Posterior cingulate gyrus (tissue), 11 donors: ENCODE measurements at places on chromosomes 1 and 21.

DNA sequence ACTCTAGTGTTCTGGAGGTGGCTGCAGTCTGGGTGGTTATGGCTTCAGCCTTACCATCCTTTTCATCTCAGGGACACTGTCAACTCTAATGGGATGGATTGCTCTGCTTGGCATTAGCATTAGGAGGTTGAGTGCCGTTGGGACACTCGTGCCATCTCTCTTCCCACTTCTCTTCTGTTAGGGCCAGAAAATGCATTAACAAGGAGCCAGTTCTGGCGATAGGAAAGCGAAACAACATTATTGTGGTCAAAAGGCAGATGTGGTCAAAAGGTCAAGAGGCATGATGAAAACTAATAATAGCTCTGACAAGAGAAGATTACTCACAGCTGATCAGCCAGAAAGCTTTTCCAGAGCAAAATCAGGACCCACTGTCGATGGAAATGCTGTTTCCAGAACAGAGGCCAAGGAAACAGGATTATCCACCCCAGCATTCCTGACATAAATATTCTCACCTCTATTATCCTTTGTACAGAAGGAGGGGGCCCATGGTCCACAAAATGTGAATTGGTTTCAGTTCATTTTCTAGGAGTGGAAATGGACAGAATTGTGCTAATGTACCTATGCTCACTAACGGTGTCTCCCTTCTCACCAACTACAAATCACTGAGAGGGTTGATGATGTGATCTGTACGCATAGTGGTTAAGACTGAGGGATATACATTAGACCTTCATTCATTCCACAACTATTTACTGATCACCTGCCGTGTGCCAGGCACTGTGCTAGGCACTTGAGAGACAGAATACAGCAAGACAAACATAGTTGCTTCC lies 72.0 kb downstream of the ST6GALNAC5 start:
- DNase-seq, result no peak

- no peak for DNase-seq
Observed at GRCh38 chr1:119338757-119339156, 29.8 kb upstream of the HAO2 start.

DNA sequence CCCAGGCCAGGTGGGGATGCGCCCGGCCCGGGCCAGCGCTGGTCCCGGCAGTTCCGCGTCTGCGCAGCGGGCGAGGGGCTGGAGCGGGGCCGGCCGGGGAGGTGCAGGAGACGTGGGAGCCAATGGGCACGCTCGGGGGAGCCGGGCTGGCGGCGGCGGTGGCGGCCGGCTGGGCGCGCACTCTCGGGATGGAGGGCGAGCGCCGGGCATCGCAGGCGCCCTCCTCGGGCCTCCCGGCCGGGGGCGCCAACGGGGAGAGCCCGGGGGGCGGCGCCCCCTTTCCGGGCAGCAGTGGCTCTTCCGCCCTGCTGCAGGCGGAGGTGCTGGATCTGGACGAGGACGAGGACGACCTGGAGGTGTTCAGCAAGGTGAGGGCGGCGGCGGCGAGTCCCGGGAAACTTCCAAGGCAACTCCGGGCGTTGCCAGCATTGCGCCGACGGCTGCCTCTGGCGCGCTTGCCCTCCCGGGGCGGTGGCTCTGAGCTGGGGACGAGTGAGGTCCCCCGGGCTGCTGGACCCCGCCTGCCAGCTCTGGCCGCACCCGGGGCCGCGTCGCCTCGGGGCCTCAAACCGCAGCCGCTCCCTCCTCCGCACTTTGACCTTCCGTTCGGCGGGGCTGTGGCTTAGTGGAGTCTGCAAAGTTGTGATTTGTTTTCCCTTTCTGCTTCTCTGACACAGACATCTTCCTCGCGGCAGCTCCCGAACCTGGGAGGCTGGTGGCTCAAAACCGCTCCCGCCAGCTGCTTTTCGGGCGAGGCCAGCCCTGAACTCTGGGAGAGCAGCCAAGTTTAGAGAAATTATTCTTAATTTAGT lies at the start of gene SNX7:
Gene SNX7 (plus strand): TSS at position 178 of the 812 bp plus-strand sequence. CDS start 11 bp downstream, at position 189.
- peak; percentile 76 for DNase-seq

- DNase-seq, result no peak
Observed at GRCh38 chr21:42413500-42413899, 9.8 kb downstream of the UBASH3A start.

DNA sequence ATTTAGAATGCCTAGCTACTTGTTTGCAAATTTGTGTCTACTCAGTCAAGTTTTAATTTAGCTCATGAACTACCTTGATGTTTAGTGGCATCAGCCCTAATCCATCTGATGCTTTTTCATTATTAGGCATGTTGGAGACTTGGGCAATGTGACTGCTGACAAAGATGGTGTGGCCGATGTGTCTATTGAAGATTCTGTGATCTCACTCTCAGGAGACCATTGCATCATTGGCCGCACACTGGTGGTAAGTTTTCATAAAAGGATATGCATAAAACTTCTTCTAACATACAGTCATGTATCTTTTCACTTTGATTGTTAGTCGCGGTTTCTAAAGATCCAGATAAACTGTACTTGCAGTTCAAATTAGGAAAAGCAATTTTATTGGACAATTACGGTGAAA lies 7.6 kb downstream of the SOD1 start:
- DNase-seq, result no peak

GRCh38 chr1:102851616-102852015 lies 256.7 kb downstream of the COL11A1 start:
- DNase-seq, result no peak

DNA sequence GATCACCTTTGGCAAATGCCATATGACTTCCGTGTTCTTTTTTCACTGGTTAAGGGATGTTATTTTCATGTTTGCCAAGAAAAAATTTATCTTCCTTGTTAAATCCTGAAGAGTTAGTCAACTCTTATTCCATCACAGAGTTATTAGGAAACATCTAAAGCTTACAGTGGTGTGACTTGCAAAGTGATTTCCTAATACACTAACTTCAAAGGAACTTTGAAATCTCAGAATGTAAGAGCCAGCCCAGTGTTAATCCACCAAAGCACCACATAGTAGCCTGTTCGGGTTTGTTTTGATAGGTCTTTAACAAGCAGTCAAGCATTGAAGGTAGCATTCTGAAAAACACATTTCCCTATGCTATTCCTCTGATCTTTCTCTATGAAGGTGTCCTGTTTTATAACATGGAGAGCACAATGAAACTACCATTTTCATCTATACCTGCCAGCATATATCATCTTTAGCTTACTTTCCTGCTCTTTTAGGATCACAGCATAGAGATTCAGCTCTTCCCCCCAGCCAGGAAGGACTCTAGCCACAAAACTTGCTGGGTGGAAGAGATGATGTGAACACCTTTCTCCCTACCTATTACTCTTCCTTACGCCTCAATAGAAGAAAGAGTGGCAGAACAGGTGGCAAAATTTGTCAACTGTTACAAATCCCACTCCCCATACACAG lies 82.4 kb upstream of the MAGI3 start:
- DNase-seq, result no peak

DNA sequence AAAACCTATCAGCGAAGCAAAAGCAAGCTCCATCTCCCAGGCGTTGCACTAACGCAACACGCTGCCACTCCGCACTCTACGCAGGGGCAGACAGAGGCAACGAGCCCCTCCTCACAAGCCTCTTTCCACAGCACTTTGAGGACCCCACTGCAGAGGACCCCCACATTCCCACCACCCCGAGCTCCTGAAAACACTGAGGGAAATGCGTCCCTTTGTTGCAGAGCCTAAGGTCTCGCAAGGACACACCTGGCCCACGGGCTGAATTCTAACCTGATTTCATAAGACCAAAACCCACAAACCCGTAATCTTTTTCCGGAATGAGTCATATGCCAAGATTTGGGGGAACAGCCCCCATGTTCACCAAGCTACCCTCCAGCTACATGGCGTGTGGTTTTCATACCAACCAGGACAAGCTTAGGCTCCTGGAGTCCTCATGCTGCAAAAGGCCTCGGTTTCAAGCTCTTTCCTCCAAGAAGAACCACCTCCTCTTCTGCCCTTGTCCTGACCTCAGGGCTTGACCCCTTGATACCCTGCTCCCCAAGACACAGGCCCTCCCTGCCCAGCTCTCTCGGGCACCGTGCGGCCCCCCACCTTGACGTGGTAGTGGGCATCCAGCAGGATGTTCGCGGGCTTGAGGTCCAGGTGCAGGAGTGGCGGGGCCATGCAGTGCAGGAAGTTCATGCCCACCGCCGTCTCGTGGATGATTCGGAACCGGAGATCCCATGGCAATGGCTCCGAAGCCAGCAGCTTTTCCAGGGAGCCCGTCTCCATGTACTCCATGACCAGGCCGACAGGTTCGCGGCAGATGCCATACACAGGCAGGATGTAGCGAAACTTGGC lies 10.7 kb downstream of the RIPK4 start:
- DNase-seq, result peak; percentile 74

GRCh38 chr1:160569806-160570205 lies 9.5 kb downstream of the CD84 start:
- no peak for DNase-seq
